Activated T-cell treated with anti-CD3 and anti-CD28 coated beads, Interleukin-2, amount 50 U/mL, for 72 hours (primary cell): ENCODE measurements at places on chromosomes 16 and 17.
A peak's percentile ranks its signal among the peaks of the same experiment; 100 is the strongest.

- no peak for DNase-seq
These were observed 3.8 kb upstream of the SLC47A2 start for GRCh38 chr17:19720210-19720475.

- DNase-seq: no peak
These were observed 213.2 kb downstream of the PMP22 start for GRCh38 chr17:15051933-15052332.

GRCh38 chr16:56611281-56611833 is 3.0 kb downstream of the MT2A start:
- no peak for DNase-seq

- no peak for DNase-seq
These were observed 27.4 kb downstream of the CDRT15 start for GRCh38 chr17:14209215-14209614.

GRCh38 chr16:64900517-64900916 is 221.3 kb downstream of the CDH11 start:
- DNase-seq: no peak

DNA sequence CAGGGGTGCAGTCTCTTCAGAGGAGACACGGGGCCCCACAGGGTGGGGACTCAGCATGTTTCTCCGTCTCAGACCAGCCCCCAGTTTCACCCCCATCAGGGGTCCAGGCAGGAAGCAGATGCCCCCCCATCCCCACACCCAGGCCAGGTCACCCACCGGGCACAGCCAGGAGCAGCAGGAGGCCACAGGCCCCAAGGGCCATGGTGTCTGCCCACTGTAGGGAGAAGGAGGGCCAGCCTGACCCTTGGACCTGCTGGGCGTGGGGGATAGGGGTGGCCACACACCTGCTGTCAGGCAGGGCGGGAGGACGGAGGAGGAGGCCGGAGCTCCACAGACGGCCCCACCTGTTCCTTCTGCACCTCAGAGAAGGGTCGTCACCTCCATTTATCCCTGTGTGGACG is at the start of gene TPSG1:
TSS of gene TPSG1 (minus strand) at position 218 of the 401 bp plus-strand sequence. CDS start at position 202, 16 bp downstream.
- DNase-seq: no peak

- DNase-seq: no peak
These were observed 18.4 kb downstream of the MAP1LC3B start for GRCh38 chr16:87410530-87410929.

DNA sequence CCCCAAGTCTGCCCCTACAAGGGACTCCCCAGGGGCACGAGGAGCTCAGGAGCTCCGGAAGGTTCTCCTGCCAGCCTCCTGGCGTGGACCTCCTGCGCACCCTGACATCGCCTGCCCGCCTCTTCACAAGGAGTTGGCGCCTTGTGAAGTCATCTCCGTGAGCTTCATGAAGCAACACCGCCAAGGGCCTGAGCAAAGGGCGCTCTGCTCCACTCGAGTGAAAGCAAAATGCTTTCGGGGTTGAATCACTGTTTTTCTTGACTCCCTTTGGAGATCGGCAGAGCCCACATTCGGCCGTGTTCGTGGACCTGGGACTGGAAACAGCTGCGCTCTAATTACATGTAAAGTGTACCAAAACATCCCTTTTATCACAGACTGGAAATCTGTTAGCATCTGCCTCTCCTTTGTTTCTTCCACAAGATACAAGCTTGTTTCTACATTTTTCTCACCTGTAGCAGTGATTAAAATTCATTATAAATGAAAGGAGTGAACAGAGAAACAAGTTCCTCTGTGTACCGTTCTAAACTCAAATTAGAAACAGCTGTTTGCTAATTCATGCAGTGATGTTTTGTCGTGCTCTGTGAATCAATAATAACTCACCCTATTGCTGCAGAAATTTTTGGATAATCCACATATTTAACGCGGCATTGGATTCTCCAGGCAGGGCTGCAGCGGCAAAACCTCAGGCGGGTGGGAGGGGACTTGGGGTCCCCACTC is 203.3 kb downstream of the ZNF423 start:
- DNase-seq: no peak

DNA sequence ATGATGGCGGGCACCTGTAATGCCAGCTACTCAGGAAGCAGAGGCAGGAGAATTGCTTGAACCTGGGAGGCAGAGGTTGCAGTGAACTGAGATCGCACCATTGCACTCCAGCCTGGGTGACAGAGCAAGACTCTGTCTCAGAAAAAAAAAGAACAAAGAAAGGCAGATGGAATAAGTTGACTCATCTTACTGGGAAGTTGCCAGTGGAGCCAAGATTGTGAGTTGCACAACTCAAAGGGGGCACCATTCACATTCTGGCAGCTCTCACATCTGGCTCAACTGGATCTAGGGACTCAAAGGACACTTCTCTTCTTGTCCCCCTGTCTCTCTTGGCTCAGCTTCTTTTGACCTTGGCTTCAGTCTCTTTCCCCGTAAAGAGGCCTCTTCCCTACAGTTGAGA is 53.7 kb upstream of the ETV4 start:
- no peak for DNase-seq

DNA sequence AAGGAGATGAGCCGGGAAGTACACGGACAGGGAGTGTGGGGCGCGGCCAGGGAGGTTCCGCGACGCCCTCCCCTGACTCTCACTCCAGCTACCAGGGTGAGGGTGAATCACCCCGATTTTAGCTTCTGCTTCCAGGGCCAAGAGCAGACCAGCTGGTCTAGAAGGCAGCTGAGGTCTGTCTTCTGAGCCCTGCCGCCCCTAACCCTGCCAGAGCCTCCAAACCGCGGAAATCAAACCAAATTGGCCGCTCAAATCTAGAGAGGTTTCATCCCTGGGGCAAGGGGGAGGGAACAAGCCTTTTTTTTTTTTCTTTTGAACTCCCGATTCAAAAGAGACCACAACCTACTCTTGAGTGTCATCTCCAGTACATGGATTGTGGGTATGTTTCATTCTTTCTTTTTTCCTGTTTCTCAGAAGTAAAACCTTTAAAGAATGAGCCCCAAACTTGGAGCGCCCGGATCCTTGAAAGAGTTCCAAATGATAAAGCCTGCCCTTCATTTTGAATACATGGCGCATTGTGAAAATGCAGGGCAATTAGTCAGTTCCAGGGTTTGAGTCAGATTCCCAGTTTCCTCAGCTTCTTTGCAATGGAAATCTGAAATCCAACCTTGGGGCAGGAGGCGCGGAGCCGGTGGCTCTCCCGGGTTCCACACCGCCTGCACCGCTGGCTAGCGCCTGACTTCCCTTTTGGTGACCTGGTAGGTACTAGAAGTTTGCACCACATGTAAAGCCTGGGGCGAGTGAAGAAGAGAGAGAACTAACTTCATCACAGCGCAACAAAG is 16.5 kb upstream of the ZFHX3 start:
- no peak for DNase-seq

GRCh38 chr16:1708083-1708767 is 2.2 kb downstream of the MAPK8IP3 start:
- no peak for DNase-seq

- peak; percentile 31 for DNase-seq
These were observed 4.2 kb upstream of the CBX4 start for GRCh38 chr17:79843474-79843815.

DNA sequence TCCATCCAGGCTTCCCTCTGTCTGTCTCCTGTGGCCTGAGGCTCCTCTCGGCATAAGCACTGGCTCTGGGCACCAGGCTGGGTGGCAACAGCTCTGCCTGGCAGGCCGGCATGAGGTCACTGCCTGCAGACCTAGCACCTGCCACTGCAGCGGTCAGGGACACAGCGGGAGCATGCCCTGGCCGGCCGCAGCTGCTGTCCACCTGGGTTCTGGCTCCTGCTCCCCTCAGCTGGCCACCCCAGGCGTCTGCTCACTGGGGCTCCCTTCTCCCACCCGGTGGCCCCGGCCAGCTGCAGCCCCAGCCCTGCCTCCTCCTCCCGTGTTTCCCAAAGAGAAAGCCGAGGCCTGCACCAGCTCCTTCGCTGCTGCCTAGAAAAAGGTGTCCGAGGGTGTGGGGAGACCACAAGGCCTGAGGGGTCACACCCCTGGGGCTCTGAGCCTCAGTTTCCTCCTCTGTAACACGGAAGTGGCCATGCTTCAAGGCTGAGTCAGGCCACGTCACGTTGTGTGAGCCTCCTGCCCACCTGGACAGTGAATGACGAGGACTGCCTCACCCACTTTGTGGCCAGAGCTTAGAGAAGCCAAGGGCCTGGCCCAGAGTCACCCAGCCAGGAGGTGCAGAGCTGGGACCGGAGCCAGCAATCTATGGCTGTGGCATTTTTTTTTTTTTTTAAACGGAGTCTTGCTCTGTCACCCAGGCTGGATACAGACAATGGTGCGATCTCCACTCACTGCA is 6.7 kb downstream of the NTHL1 start:
- no peak for DNase-seq

- peak; percentile 5 for DNase-seq
These were observed 16.0 kb upstream of the SCNN1B start for GRCh38 chr16:23286131-23286532.

GRCh38 chr17:59829217-59830006 is 63.3 kb downstream of the TUBD1 start:
- DNase-seq: peak; percentile 76

DNA sequence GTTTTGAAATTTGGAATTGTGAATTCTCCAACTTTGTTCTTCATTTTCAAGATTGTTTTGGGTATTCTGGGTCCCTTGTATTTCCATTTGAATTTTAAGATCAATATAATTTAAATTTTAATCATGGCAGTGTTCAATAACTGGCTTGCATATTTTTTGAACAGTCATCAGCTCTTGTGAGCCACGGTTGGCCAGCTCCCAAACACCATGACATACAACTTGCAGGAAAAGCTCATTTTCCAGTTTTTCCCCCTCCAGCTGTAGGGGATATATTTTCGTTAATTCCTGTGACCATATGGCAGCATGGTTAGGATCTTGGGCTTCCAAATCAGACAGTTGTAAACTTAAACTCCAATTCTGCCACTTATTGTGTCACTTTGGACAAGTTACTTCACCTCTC is 690.1 kb downstream of the WWOX start:
- DNase-seq: no peak

- DNase-seq: no peak
These were observed 231.6 kb downstream of the GRIN2A start for GRCh38 chr16:9950658-9951057.

- DNase-seq: no peak
These were observed 744 bp upstream of the NF1 start for GRCh38 chr17:31093866-31094599.

DNA sequence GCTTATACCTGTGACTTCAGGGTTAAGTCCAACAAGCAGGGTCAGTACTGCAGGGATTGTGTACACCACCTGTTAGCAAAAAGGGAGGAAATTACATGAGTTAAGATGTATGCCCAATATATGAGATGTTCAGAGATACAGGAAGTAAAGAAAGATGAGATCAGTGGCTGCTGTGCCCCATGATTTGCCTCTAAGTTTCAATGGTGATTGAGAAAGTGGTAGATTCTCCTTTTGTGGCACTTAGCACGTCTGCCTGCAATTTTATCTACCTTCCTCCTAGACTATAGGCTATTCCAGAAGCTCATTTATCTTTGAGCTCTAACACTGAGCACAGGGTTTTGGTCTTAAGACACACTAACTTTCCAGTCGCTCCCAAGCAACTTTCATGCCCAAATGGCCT is 3.6 kb downstream of the TMEM220 start:
- DNase-seq: no peak

GRCh38 chr17:63423251-63423950 is 22.7 kb downstream of the CYB561 start:
- DNase-seq: no peak

- DNase-seq: no peak
These were observed 4.3 kb downstream of the SCNN1B start for GRCh38 chr16:23306199-23307100.

GRCh38 chr17:63024716-63025115 is 58.7 kb downstream of the TANC2 start:
- no peak for DNase-seq

- peak; percentile 12 for DNase-seq
These were observed 72.9 kb upstream of the ZNF469 start for GRCh38 chr16:88309908-88310265.

- no peak for DNase-seq
These were observed 7.7 kb downstream of the HSDL1 start for GRCh38 chr16:84137287-84137686.

DNA sequence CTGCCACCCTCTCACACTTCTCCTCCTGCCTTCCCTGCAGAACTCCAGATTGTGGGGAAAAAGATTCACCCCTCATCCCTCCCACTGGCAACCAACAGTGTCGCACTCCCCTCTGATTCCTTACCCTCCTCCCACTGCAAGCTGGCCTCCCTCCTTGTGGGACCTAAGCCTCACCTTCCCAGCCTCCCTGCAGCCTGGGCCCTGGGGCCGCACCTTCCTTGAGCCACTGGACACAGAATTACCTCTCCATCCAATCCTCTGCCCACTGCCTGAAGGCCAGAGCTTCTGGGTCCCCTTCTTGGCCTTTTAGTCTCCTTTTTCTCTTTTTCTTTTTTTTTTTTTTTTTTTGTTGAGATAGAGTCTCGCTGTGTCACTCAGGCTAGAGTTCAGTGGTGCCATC is 33.9 kb downstream of the NGFR start:
- DNase-seq: no peak

- peak; percentile 88 for DNase-seq
These were observed 3.2 kb upstream of the DBNDD1 start for GRCh38 chr16:90022209-90023077.

- no peak for DNase-seq
These were observed 331.2 kb downstream of the FOXL1 start for GRCh38 chr16:86909359-86910160.

DNA sequence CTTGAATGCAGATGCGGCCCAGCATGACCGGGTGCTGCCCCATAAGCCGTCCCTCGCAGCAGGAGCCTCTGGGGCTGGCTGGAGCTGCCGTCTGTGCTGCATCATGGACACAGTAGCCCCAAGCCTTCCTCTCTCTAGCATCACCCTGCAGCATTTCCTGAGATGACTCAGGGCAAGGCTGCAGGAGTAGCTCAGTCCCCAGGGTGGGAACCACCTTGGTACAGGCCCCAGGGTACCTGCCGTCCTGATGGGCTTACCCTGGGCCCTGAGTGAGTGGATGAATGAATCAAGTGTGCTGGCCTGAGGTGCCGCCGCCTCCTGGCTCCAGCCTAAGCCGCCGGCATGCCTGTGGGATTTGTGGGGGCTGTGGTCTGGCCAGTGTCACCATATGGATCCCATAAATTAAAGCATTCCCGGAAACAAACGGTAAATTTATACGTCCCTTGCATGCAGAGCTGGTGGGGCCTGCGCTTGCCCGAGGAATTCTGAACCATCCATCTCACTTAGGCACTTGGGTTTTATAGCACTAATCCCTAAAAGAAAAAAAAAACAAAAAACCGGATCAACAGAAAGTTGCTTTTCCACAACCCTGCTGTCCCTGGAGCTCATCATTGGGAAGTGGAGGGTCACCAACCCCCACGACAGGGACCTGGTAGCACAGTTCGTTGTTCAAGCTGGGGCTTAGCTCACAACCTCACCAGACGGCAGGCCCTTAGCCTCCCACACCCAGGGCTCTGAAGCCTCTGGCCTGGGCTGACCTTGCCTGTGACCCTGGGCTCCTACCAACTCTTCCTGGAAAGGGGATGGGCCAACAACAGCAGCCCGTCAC is 242.6 kb upstream of the CIBAR2 start:
- no peak for DNase-seq

DNA sequence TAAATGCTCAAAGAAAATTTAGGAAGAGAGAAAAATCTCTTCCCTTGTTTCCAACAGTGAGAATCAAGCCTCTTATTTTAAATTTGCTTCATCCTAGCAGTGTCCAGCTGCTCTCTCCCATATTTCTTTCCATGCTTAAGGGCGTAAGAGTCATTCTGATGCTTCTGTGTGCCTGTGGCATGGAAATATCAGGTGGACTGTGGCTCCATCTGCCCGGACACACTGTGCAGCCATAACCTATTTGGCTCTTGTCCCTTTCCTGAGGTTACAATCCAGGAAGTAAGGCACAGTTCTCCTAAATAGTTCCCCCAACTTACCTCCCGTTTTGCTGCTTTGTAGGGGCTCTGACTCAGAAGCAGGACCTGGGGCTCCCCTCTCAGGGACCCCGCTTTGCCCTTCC is 6.3 kb upstream of the KRT222 start:
- DNase-seq: no peak
